Panc1 (cell line): ENCODE measurements at places on chromosomes 6 and 20. TPM values are rescaled to one million over a fixed set of nuclear protein-coding genes. Genes with fewer than 3 reads are reported as not detected.

Gene ETV7
- 2.0 TPM for total RNA-seq

Gene SSTR4
- total RNA-seq = not detected

Gene BIRC7
- total RNA-seq = 9.0 TPM

Gene KHDC1L
- not detected for total RNA-seq

Gene OPRL1
- 3.9 TPM for total RNA-seq

Gene C6orf52
- 6.5 TPM for total RNA-seq

Gene GHRH
- not detected for total RNA-seq

Gene COL11A2
- total RNA-seq = 0.57 TPM

Gene TCP11
- total RNA-seq = not detected

Gene TOMM6
- total RNA-seq = 234 TPM

Gene SYCP2
- 39.7 TPM for total RNA-seq
